Foreskin fibroblast (primary cell): ENCODE measurements at places on chromosomes 13 and 19.
A peak's percentile ranks its signal among the peaks of the same experiment; 100 is the strongest.

GRCh38 chr19:37692956-37693620, 26.5 kb downstream of the ZNF607 start:
- DNase-seq, result no peak

DNA sequence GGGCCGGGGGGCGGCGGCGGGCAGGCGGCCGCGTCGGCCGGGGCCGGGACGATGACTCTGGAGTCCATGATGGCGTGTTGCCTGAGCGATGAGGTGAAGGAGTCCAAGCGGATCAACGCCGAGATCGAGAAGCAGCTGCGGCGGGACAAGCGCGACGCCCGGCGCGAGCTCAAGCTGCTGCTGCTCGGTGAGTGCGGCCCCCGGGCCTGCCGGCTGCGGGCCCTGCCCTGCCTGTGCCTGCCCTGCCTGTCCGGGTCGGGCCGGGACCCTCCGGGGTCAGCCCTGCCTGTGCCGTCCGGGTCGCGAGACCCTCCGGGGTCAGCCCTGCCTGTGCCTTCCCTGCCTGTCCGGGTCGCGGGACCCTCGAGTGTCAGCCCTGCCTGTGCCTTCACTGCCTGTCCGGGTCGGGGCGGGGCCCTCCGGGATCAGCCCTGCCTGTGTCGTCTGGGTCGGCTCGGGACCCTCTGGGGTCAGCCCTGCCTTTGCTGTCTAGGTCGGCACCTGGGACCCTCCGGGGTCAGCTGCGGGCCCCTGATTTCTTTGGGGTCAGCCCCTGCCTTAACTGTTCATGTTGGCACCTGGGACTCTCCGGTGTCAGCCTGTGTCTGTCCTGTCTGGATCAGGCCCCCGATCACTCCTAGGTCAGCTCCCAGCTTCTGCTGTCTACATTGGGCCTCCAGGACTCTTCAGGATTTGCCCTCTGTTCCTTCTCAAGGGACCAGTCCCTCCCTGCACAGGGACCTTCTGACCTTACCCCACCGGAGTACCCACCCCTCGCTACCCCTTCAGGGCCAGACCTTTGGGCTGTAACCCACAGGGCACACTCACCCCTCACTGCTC, 659 bp downstream of the GNA11 start:
- peak; percentile 55 for DNase-seq

DNA sequence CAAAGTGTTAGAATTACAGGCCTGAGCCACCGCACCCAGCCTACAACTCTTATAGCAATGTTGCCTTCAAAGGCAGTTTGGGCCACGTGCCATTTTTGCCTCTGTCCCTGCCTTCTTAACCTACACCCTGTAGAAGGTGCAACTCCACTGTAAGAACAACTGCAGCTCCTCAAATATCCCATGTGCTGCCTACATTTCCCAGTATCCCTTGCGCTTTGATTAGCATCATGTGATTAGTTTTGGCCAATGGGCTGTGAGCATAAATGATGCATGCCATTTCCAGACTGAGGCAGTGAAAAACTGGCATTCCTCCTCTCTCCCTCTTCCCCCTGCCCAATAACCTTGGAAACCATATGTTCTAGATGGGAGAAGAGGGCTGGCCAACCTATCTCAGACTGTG, 75.2 kb upstream of the MRI1 start:
- DNase-seq, result peak; percentile 4

DNA sequence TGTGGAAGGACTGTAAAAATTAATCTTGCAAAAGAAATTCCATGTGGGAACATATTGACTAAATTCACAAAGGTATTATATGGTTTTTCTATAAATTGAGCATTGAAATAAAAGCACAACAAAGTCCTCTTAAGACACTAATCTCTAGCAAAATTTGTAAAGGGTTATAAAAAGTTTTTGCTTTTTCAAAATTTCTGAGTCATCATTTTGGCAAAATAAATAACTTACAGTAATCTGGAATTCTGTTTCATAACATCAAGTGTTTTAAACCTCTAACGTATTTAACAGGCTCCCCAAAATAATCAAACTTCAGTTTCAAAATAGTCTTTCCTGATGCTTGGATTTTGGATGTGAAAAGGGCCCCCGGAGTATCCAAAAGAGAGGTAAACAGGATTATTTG, 26.0 kb downstream of the MED4 start:
- no peak for DNase-seq

DNA sequence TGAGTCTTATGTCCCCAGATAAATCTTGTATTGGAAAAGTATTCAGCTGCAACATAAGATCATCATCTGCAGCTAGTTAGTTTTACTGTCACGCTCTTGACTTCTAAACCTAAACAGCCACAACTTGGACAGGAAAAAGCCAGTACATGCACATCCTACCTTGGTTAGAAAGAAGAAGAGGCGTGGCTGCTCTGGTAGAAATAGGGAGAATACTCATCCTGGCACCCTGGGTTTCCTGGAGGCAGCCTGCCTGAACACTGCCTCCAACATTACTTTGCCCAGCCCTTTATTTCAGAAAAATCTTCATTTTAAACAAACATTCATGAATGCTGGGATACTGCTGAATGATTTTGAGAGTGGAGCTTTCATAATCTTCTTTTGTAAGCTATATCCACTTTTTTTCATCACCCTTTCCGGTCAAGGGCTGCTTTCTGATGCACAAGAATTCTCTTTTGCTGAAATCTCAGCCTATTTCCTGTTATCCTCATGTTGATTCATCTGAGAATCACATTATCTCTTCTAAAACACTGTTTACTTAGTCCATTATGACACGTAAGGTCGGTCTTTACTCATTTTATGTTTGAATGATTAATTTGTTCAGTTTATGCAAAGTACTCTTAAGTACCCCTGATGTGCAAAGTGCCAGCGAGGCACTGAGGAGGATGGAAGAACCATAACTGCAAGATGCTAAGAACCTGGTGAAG, 55.2 kb downstream of the STARD13 start:
- peak; percentile 68 for DNase-seq

DNA sequence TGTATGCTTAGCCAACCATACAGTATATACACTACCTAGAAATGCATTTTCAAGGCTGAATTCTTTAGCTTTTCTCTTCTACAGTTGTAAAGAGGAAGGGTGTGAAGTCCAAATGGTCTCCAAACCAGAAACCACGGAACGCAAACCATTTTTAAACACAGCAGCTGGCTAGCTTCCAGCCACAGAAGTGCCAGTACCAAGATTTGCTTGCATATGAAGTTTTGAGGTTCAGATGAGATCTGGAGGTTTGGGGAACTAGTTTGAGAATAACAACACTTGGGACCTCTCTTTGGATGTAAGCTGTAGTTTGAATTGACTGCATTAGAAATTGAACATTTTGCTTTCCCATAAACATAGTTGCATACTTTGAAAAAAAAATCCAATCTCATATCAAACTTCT, 1243.5 kb downstream of the EFNB2 start:
- no peak for DNase-seq

- peak; percentile 1 for DNase-seq
Observed at GRCh38 chr13:89514534-89515312, 1832.8 kb upstream of the MIR17HG start.

DNA sequence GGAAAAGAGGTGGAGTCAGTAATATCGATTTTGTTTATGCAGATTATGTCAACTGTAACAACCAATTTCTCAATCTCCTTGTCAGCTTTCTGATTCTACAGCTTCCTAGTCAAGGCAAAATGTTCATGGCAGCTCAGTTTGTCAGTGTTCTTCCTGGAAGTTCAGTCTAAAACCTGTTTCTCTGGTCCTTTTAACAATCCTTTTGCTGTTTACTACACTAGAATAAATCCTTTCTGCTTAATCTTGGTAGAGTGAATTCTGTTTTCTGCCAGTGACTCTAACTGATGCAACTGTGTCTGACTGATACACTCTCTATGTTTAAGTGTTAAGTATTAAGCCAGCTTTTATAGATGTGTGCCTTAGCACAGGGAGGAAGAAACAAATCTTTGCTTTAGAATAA, 516.9 kb upstream of the KLF12 start:
- no peak for DNase-seq

GRCh38 chr19:17109962-17110598, 34.5 kb downstream of the MYO9B start:
- no peak for DNase-seq

- no peak for DNase-seq
Observed at GRCh38 chr19:6639439-6639838, 30.5 kb downstream of the TNFSF14 start.

- no peak for DNase-seq
Observed at GRCh38 chr13:110475117-110475516, 86.4 kb downstream of the RAB20 start.

GRCh38 chr19:39937787-39938186, 3.4 kb upstream of the FCGBP start:
- no peak for DNase-seq

DNA sequence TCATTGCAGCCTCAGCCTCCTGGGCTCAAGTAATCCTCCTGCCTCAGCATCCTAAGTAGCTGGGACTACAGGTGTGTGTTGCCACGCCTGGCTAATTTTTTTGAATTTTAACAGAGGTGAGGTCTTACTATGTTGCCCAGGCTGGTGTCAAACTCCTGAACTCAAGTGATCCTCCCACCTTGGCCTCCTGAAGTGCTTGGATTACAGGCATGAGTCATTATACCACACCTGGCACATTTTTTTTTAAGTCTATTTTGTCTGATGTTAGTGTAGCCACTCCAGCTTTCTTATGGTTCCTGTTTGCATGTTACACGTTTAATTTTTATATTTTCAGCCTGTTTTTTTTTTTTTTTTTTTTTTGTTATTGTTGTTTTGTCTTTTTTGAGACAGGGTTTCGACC, 24.8 kb downstream of the KDM4B start:
- no peak for DNase-seq

- no peak for DNase-seq
Observed at GRCh38 chr19:13211426-13212308, 61.5 kb downstream of the IER2 start.

GRCh38 chr13:75170311-75170710, 311.7 kb downstream of the TBC1D4 start:
- DNase-seq, result no peak

GRCh38 chr13:26220575-26220974, 1.5 kb downstream of the RNF6 start:
- DNase-seq, result no peak

DNA sequence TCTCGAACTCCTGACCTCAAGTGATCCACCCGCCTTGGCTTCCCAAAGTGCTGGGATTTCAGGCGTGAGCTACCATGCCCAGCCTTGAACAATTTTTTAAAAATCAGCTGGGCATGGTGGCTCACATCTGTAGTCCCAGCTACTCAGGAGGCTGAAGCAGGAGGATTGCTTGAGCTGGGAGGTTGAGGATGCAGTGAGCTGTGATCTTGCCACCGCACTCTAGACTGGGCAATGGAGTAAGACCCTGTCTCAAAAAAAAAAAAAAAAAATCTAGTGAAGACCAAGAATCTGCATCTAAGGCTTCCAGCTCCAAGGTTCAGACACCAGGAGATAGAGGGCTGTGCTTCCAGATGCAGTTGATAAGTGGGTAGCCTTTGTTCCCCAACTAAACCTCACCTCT, 17.1 kb downstream of the DNASE2 start:
- no peak for DNase-seq

- no peak for DNase-seq
Observed at GRCh38 chr19:38219221-38219620, 4.8 kb downstream of the DPF1 start.

GRCh38 chr13:95233026-95233635, 68.1 kb downstream of the ABCC4 start:
- no peak for DNase-seq

GRCh38 chr13:27267596-27267995, 3.0 kb upstream of the RASL11A start:
- DNase-seq, result no peak

DNA sequence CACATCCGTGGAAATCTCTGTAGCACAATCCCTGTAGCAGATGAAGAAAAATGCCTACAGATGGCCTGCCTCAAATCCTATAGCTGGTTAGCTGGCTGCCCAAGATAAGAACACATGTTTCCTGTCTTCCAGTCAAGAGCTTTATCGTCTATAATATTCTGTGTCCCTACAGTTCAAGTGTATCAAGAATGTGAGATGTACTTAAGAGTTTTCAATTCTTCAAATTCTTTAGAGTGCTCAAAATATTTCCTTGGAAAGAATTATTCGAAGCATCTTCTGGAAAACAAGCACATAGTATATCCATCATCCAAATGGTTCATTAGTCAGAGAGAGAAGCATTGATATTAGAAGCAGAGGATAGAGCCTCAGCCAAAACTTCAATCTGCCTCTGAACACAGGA, 239.8 kb downstream of the COG6 start:
- DNase-seq, result no peak

DNA sequence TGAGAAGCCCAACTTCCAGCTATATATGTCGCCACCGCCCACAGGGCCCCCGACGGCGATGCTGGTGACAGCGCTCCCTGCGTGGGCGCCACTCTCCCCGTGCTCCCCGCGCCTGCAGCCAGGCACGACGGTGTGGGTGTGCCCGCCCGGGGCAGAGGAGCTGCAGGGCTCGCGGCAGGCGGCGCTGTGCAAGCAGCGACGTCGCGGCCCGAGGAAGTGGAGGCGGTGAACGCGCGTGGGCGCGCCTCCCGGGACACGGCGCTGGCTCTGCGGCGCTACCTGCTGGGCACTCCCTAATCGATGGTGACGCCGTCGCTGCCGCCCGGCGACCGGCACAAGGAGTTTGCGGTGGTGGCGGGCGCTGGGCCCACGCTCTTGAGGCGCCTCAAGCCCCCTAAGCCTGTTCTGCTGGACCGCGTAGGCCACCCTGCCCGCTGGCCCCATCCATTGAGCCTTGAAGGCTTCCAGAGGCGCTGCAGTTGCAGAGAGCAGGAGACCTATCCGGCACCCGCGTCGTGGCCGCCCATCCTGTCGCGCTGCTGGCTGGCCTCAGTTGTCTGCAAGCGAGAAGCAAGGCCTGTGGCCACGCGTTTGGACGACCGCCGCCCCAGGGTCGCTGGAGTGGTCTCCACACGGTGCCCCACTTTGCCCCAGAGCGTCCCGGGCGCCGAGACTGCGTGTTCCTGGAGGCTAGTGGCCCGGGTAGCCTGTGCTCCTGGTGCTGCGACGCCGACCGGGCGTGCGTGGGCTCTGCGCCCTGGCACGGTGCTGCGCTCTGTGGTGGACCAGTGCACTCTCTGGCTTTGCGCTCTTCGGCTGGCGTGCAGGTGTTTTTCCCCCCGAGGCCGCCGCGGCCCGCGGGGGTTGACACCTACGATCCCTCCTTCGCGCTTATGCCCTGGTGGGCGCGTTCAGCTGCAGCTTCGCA, 23.1 kb downstream of the LRFN3 start:
- peak; percentile 50 for DNase-seq

DNA sequence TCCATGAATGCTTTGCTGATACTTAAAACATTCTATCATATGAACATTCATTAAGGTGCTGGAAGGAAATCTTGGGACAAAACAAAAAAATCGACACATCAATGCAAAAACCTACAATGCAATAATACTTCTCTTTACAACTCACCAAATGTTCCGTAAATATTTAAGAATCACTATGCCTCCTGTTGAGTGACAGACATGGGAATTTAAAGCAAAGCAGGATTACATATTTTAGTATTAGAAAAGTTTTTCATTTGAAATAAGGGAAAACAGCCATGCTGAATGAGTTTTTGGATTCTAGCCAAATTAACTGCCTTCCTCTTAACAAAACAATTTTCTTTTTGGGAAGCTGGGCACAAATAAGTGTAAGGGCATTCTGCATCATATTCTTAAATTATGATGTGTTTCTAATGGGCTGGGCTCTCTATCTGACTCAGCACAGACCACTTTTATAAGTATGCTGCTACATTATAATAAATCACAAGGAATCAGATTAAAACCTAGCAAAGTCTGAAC, 93.7 kb downstream of the RBM26 start:
- no peak for DNase-seq

GRCh38 chr13:83297586-83298290, 584.5 kb downstream of the SLITRK1 start:
- peak; percentile 29 for DNase-seq

GRCh38 chr19:3995607-3996006, 10.3 kb upstream of the EEF2 start:
- no peak for DNase-seq
